CD14-positive monocyte (primary cell): ENCODE measurements at places on chromosomes 12 and 14.

GRCh38 chr12:95672166-95672565 lies 118.4 kb downstream of the NTN4 start:
- no peak for DNase-seq

DNA sequence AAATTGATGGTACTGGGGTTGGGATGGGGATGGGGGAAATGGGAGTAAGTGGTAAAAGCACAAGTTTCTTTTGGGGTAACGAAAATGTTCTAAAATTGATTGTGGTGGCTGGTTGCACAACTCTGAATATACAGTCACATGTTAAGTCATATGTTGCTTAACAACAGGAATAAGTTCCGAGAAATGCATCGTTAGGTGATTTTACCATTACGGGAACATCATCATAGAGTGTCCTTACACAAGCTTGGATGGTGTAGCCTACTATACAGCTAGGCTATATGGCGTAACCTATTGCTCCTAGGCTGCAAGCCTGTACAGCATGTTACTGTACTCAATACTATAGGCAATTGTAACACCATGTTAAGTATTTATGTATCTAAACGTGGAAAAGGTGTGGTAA lies 31.0 kb downstream of the ITGA7 start:
- DNase-seq: peak; percentile 89

- no peak for DNase-seq
These were observed 24.7 kb downstream of the SUSD6 start for GRCh38 chr14:69635981-69636639.

GRCh38 chr12:2412305-2412643 lies 359.5 kb downstream of the CACNA1C start:
- DNase-seq: no peak

DNA sequence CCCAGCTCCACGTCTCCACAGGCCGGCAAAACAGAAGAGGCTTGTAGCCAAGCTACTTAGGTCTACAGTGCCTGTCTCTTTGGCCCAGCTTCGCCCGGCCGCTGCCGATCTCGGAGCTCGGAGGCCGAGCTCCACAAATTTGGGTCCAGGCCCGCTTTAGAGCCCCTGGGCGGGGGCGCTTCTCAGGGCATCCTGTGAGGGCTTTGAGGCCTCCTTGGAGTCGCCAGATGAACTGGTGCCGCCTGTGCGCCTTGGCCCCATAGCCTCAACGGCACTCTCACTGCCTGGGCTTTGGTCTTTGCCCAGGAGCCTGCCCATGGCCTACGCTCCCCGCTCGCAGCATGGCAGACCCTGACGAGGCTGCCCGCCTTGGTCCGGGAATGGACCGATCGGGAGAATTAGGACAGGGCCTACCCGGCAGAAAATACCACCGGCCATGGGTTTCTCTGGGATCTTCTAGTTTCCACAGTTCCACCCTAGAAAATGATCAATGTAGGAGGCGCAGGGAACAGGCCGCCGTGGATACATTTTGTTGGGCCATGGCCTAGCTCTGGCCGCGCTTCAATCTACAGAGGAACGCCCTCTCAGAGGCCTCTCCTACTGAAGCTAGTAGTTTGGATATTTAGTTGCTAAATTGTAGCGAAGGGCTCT lies 953 bp upstream of the NKX2-8 start:
- no peak for DNase-seq

DNA sequence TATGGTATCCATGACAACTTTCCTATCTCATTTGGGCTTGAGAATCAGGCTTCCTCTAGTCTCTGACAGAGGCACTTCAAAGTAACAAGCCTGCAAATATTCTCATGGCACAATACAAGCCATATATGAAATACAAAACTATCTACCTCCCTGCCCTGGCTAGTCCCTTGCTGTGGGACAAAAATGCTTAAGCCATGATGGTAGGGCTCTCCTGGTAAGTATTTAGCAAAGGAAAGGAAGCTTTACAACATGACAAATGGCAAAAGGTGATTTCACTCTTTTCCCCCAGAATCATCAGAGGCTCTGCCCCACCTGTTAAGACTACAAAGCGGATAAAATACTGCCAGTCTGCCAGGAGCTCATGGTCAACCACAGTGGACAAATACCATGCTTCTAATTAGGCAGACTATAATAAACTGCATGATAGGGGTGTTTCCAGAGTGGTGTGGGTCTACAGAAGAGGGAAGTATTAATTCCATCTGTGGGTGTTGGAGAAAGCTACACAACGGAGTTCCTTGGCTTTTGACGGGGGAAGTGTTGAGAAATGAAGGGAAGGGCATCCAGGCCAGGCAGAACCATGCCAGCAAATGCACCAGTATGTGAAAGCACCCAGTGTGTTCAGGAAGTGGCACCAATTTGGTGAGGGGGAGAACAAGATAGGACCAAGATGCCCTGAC lies 92.9 kb downstream of the SPTSSA start:
- peak; percentile 20 for DNase-seq

- DNase-seq: peak; percentile 40
These were observed 35.5 kb upstream of the UNC79 start for GRCh38 chr14:93395231-93395630.

DNA sequence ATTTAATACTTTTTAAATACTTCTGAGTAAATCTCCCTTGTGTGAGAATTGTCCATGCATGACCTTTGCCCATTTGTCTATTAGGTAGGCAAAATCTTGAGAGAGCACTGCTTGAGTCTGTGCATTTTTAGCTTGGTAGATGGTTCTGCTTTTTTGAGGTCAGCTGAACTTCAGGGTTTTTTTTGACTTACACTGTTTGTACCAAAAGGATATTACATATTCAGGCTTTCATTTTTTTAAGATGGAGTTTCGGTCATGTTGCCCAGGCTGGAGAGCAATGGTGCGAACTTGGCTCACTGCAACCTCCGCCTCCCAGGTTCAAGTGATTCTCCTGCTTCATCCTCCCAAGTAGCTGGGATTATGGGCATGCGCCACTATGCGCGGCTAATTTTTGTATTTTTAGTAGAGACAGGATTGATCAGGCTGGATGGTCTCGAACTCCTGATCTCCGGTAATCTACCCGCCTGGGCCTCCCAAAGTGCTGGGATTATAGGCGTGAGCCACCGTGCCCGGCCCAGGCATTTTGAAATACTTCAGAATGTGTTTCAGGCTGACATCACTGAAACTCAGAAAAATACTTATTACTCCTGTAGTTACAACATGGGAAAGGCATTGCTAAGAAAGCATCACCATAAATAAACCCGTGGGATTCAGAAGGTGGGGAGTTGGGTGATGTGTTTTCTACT lies 11.1 kb downstream of the RASSF3 start:
- DNase-seq: peak; percentile 75

GRCh38 chr12:54680374-54680773 lies 32.2 kb upstream of the DCD start:
- peak; percentile 3 for DNase-seq

GRCh38 chr12:63151623-63152320 lies 771 bp upstream of the AVPR1A start:
- peak; percentile 8 for DNase-seq

GRCh38 chr14:54609576-54609975 lies 42.6 kb downstream of the SAMD4A start:
- no peak for DNase-seq

- no peak for DNase-seq
These were observed 971.7 kb downstream of the FLRT2 start for GRCh38 chr14:86501611-86502010.

DNA sequence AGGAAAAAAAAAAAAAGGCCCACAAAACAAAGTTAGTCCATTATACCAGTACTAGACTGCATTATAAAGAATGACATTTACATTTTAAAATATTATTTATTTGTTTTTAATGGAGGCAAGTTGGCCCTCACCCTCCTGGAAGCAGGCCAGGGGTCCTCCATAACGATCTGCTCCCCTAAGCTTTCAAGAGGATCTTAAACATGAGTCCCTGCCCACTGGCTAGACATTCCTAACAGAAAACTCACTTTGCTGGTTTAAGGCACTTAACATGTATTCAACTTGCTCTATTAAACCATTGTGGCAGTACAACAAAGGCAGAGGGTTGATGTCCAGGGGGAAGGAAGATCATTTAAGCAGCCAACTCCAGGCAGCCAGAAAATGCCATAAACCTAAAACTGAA lies 111.4 kb downstream of the STXBP6 start:
- no peak for DNase-seq

- no peak for DNase-seq
These were observed 857 bp downstream of the ETNK1 start for GRCh38 chr12:22625762-22626294.

GRCh38 chr14:64762044-64763034 lies 58.1 kb downstream of the PLEKHG3 start:
- DNase-seq: peak; percentile 15

- no peak for DNase-seq
These were observed 41.5 kb downstream of the KCTD10 start for GRCh38 chr12:109435428-109436187.

GRCh38 chr14:94864387-94865195 lies 94.7 kb upstream of the GSC start:
- DNase-seq: no peak

DNA sequence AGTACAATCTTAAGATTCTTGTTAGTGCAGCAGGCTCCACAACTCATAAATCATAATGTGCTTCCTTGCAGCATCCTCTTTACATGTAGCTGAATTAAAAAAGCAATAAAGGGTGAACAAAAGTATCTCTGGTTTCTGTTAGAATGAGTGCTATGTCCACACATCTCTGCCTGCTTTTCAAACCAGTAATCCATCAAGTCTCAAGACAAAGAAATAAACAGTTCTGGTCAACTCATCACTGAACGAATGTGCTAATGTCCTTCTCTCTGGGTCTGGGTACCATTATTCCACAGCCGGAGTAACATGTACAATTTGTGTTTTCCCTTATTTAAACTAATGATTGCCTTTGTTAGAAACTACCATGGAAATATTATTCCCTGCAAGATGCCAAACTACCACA lies 273.0 kb upstream of the USP15 start:
- DNase-seq: no peak

GRCh38 chr12:105030820-105031807 lies 45.0 kb downstream of the NOPCHAP1 start:
- peak; percentile 8 for DNase-seq

DNA sequence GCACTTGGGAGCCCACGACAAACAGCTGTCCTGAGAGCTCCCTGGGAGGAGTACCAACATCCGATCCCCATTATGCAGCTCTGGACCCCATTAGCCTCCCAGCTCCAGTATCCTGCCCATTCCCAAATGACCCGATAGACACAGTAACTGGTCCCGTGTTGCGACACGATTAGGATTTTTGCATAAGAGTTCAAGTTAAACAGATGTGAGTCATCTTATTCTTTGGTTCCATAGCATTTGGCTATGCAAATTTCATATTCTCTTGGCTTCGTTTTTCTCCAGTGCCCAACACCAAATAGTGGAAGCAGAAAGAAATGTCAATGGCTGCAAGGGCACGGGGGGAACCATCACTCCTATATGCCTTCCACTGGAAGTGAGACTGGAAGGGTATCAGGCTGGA lies 43.0 kb upstream of the LRRC10 start:
- DNase-seq: peak; percentile 29

GRCh38 chr12:120944645-120945217 lies 33.6 kb upstream of the HNF1A start:
- peak; percentile 57 for DNase-seq
